ENCODE measurements at places on chromosomes 16 and 17. TPM values are rescaled to one million over a fixed set of nuclear protein-coding genes. Genes with fewer than 3 reads are reported as not detected.

CSH1 gene
- not detected for total RNA-seq

RAB26 gene
- total RNA-seq: not detected

ALOX12 gene
- not detected for total RNA-seq

DNA sequence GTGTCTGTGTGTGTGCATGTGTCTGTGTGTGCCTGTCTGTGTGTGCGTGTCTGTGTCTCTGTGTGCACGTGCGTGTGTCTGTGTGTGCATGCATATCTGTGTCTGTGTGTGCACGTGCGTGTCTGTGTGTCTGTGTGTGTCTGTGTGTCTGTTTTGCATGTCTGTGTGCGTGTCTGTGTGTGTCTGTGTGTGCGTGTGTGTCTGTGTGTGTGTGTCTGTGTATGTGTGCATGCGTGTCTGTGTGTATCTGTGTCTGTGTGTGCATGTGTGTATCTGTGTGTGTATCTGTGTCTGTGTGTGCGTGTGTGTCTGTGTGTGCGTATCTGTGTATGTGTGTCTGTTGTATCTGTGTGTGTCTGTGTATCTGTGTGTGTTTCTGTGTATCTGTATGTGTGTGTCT is 5.4 kb downstream of the GSG1L2 start:
- no peak overlapping the region for H3K4me3 ChIP-seq
- H3K36me3 ChIP-seq: no peaks in the 10 kb centered on the region
- DNase-seq: no peak
- H3K27me3 ChIP-seq: no peaks in the 10 kb centered on the region
- no peak overlapping the region for H3K27ac ChIP-seq

GRCh38 chr17:36142235-36142634 is 34.2 kb downstream of the TBC1D3B start:
- H3K27ac ChIP-seq: no peak overlapping the region
- DNase-seq: no peak
- no peak overlapping the region for H3K4me3 ChIP-seq
- H3K36me3 ChIP-seq: no peaks in the 10 kb centered on the region

DNA sequence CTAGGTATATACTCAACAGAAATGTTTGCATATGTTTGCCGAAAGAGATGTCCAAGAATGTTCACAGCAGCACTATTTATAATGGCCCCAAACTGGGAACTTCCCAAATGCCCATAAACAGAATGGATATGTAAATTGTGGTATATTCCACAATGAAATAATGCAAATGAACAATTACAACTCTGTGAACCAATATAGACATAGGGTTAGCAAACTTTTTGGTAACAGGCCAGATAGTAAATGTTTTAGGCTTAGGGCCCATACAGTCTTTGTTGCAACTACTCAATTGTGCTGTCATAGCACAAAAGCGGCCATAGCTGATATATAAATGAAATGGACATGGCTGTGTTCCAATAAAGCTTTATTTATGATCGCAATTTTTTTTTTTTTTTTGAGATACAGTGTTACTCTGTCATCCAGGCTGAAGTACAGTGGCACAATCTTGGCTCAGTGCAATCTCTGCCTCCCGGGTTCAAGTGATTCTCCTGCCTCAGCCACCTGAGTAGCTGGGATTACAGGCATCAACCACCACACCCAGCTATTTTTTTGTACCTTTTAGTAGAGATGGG is 16.5 kb downstream of the XYLT1 start:
- 0 out of 2 replicates have a peak, but pooled peaks cover 8% of the 10 kb centered on the region for H3K4me1 ChIP-seq
- H3K27ac ChIP-seq: no peak overlapping the region
- DNase-seq: no peak
- no peak overlapping the region for H3K4me3 ChIP-seq

DNA sequence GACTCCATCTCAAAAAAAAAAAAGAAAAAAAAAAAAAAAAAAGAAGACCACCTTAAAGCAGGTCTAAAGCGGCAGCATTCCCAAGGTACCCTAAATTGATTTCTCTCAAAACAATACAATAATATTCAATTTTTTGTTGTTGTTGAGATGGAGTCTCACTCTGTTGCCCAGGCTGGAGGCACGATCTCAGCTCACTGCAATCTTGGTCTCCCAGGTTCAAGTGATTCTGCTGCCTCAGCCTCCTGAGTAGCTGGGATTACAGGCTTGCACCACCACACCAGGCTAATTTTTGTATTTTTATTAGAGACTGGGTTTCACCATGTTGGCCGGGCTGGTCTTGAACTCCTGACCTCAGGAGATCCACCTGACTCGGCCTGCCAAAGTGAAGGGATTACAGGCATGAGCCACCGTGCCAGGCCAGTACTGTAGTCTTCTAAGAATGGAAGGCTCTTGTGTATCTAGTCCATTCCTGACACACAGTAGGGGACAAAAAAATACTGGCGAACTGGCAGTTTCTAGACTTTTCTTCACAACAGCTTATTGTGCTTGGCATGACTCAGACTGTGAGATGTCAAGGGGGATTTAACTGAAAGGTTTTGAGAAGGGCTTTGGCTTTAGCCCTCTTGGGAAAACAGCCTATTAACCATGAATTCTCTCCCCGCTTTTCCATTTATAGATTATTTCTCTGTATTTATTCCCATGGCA is 17.3 kb downstream of the CDR2 start:
- peaks cover 46% of the 10 kb centered on the region for H3K4me1 ChIP-seq
- H3K27ac ChIP-seq: no peak overlapping the region
- H3K36me3 ChIP-seq: peaks cover 24% of the 10 kb centered on the region

GRCh38 chr16:67021321-67021720 is 7.6 kb upstream of the CBFB start:
- no peaks in the 10 kb centered on the region for H3K36me3 ChIP-seq
- DNase-seq: no peak
- no peaks in the 10 kb centered on the region for H3K27me3 ChIP-seq
- H3K4me1 ChIP-seq: peaks cover 26% of the 10 kb centered on the region
- H3K4me3 ChIP-seq: no peak overlapping the region

- no peaks in the 10 kb centered on the region for H3K4me1 ChIP-seq
- H3K27ac ChIP-seq: no peak overlapping the region
- no peak for DNase-seq
- no peak overlapping the region for H3K4me3 ChIP-seq
- peaks cover 11% of the 10 kb centered on the region for H3K36me3 ChIP-seq
These were observed 18.6 kb upstream of the SLC5A10 start for GRCh38 chr17:18933102-18934058.

DNA sequence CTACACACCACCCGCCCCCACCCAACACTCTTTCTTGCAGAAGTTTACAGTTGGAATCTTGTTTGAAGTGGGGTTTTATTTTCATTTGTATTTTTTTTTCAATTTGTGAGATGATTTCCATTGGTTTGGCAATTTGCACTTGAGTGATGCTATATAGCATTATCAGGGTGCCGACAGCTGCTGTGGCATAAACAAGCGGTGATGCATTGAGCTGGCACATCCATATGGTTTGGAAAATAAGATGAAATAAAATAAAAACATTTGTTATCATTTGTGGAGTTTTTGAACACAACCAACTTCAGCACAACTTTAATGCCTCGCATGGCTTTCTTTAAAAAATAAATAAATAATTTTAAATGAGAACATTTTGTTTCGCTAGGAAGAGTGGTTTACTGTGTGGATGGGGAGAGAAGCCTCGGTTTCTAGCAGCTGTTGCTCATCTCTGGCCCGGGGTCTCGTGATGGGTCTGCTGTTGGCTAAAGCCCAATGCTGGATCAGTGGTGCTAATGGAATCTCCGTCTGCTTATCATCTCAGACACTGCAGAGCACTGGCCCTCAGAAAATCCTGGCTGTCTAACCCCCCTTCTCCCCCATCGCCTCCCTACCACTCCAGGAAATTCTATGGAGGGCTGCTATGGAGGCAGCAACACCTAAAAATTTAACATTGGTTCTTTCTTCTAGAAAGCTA is 192.3 kb upstream of the MAF start:
- no peak overlapping the region for H3K4me3 ChIP-seq
- no peaks in the 10 kb centered on the region for H3K36me3 ChIP-seq
- H3K27me3 ChIP-seq: no peaks in the 10 kb centered on the region
- DNase-seq: no peak
- H3K4me1 ChIP-seq: no peaks in the 10 kb centered on the region

DNA sequence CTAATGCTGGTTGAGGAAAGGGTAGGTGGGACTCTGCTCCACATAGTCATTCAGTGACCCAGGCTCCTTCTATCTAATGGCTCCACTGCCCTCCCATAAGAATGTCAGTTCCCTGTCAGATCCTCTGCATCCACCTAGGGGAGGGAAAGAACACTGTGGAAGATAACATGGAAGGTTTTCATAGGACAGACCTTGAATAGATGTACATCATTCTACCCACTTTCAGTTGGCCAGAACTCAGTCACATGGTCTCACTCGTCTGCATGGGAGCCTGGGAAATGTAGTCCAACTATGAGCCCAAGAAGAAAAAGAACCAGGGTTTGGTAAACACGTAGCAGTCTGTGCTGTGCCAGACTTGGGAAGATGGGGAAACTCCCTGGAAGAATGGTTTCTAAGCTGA is 27.1 kb upstream of the SCNN1B start:
- no peaks in the 10 kb centered on the region for H3K36me3 ChIP-seq
- no peaks in the 10 kb centered on the region for H3K27me3 ChIP-seq
- no peak overlapping the region for H3K27ac ChIP-seq
- H3K4me1 ChIP-seq: no peaks in the 10 kb centered on the region
- H3K4me3 ChIP-seq: no peak overlapping the region

GRCh38 chr17:77836557-77837041 is 121.9 kb upstream of the TNRC6C start:
- H3K27me3 ChIP-seq: no peaks in the 10 kb centered on the region
- no peak overlapping the region for H3K4me3 ChIP-seq
- H3K4me1 ChIP-seq: peaks cover 17% of the 10 kb centered on the region
- H3K36me3 ChIP-seq: no peaks in the 10 kb centered on the region
- no peak overlapping the region for H3K27ac ChIP-seq

DNA sequence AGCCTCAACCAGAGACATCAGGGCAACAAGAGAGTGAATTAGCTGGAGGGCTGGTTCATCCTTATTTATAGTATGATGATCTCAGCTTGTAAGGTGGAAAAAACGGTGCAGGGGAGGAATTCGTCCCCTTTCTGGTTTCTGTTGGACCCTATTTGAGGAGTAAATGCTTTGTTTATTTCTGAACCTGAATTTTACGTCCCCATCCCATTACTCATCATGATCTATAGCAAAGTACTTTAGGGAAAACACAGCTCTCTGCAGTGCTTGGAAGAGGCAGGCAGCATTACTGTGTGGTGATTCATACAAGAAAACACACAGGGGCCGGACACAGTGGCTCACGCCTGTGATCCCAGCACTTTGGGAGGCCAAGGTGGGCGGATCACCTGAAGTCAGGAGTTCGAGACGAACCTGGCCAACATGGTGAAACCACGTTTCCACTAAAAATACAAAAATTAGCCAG is 8.0 kb upstream of the VAT1L start:
- H3K4me1 ChIP-seq: peaks cover 17% of the 10 kb centered on the region
- no peak overlapping the region for H3K4me3 ChIP-seq
- H3K27ac ChIP-seq: peak overlapping the region; percentile 0
- no peaks in the 10 kb centered on the region for H3K27me3 ChIP-seq
- DNase-seq: peak; percentile 86
- H3K36me3 ChIP-seq: no peaks in the 10 kb centered on the region

DNA sequence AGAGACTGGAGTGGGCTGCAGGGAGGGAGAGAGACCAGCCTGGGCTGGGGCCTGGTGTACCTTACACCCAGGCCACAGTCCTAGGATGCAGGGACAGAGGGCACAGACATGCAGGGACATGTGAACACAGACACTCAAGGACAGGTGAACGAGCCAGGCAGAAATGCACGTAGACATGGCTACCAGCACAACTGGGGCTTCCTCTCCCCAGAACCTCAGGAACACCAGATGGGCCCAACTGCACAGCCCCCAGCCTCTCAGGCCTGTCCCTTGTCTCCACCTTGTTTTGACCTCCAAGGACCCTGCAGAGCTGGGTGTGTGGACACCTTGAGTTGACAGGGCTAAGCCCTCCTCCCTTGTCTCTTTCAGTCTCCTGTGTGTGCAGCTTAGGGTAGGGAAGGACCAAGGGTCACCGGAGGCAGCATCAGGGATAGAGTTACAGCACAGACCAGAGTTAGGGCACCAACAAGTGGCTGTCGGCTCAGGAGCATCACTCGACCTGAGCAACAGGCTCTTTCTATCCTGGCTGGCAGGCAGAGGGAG is 9.2 kb downstream of the SEZ6 start:
- no peaks in the 10 kb centered on the region for H3K4me1 ChIP-seq
- H3K27me3 ChIP-seq: no peaks in the 10 kb centered on the region
- DNase-seq: no peak
- no peak overlapping the region for H3K4me3 ChIP-seq
- no peak overlapping the region for H3K27ac ChIP-seq

DNA sequence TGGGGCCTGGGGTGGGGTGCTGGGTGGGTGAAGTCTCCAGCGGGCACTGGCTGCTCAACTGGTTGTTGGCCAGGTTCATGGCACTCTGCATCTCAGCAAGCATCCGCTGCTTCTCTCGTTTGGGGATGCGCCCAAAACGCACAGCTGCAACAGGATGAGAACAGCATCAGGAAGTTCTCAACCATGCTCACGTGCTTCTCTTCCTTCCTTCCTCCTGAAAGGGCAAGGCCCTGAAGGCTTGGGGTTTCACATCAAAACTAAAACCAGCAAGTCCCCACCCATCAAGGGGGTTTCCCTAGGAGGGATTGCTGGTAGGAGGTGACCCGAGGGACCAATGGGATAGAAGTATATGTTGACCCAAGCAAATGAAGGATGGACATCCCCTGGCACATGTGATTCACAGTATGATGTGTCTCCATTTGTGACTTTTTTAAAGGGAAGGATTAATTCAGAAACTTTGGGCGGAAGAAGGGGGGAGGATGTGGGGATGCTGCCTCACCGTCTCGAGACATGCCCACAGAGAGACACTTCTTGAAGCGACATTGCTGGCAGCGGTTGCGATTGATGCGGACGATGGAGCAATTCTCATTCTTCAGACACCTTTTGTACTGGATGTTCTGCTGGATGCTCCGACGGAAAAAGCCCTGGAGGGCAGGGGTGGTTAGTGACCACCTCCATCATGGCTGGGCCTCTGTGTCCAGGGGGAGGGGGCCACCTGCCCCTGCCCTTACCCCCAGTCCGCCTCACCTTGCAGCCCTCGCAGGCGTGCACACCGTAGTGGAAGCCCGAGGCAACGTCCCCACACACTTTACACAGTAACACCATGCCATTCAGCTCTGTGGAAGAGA is 4.2 kb downstream of the NR1D1 start:
- H3K27ac ChIP-seq: no peak overlapping the region
- no peak overlapping the region for H3K4me3 ChIP-seq
- peaks cover 14% of the 10 kb centered on the region for H3K36me3 ChIP-seq
- peaks cover 42% of the 10 kb centered on the region for H3K4me1 ChIP-seq
- no peaks in the 10 kb centered on the region for H3K27me3 ChIP-seq
- peak; percentile 33 for DNase-seq

DNA sequence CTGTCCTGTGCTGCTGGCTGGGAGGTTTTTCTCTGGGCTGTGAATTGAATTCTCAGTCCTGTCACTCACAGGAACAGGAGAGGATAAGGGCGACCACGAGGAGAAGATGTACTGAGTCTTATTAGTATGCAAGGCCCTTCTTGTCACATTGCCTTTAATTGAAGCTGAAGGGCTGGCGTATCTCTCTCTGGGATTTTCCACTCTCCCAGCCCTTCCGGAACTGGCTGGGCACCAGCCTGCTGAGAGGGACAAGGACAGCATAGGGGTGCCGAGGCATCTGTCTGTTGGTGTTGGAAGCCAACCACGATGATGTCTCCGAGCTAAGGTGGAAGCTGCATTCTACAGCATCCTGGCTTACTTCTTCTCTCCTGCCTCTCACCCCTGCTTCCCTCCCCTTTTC is 33.2 kb downstream of the GPRC5B start:
- DNase-seq: no peak
- H3K36me3 ChIP-seq: no peaks in the 10 kb centered on the region
- no peaks in the 10 kb centered on the region for H3K27me3 ChIP-seq
- no peak overlapping the region for H3K4me3 ChIP-seq

All from GM23248 (cell line).